ENCODE measurements at places on chromosomes 4 and X.

GRCh38 chrX:135512508-135513129 is 7.8 kb upstream of the INTS6L start:
- no peak for DNase-seq

DNA sequence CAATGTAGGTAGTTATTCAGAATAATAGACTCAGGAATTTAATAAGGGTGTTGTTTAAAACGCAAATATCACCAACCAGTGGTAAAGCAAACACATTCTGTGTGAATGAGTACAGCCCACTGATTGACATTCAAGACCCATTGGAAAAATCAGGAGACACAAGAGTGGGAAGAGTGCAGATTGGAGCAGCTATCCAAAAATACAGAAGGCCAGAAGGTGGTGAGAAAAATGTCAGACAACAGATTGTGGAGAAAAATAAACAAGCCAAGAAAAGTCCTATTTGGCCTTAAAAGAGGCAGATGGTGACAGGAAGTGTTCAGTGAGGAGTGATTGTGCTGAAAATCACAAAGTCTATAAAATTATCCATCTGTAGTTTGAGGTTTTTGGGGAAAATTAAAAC is 39.3 kb downstream of the CPE start:
- no peak for DNase-seq

GRCh38 chr4:16881151-16881884 is 17.1 kb downstream of the LDB2 start:
- no peak for DNase-seq

DNA sequence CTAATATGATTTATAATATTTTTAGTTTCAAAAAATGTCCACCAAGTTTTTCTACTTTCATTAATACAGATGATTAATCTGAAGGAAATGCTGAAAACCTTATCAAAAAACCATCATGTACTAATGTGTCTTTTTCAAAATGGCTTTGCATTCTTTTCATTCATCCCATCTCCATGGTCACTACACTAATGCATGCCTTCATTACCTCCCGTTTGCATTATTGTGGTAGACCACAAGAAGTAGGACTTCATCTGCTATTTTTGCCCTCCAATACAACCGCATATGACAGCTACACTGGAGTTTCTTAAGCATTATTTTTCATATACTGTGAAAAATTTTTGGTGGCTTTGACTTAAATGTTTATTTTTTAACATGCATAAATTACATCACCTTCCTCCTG is 37.9 kb upstream of the FSTL5 start:
- no peak for DNase-seq

DNA sequence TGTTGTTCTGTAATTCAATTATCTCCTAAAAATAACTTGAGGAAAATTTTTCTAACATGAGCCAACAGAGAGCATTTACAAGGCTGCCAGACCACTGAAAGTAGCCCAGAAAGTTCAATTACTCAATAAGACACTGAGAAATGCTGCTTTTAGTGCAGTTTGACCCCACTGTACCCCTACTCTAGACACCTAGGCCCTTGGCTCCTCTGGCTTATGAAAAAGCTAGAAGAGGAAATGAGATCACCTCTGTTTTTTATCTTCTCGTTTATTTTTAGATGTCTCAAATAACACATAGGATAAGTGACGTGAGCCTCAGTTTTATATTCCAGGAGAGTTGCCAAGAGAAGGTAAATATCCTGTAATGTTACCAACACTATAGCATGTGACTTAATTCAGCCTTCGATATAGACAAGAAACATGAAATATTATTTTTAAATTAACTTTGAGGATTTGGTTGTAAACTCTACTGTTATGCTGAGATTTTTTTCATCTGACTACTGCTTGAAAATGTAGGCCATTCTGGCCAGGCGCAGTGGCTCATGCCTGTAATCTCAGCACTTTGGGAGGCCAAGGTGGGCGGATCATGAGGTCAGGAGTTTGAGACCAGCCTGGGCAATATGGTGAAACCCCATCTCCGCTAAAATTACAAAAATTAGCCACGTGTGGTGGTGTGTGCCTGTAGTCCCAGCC is 24.4 kb downstream of the TNIP3 start:
- peak; percentile 32 for DNase-seq

GRCh38 chr4:107349732-107350131 is 313.6 kb upstream of the DKK2 start:
- DNase-seq: no peak

DNA sequence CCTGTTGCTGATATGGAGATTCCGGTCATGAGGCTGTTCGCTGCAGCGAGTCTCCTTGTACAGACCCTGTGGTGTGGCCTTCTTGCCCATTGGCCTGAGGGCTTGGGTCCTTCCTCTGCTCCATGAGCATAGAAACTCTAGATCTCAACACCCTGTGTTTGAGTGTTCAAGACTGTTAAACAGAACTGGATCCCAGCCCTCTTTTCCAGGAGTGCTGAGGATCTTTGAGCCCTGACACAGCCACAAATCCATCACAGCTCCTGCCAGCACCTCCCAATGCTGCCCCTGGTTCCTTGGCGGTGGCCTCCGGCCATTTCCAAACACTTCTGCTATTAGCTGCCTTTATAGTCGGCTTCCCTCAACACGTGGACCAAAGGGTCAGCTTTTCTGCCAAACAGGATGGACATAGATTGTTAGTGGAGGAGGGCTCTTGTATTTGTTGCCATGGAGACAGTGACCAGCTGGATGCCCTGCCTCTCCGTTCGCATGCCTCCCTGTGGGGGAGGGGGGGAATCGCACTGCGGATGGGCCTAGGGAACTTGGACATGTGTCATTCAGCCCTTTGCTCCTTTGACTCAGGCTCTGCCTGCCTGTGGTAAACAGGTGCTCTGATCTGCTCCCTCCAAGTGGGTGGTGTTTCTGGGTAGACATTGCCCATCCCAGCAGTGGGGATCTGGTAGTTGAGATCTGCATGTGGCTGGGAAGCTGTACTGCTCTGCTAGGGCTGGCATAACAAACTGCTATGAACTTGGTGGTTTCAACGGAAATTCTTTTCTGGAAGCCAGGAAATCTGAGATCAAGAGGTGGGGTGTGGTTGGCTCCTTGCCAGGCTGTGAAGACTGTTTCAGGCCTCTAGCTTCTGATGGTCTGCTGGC is 6.9 kb upstream of the WDR1 start:
- DNase-seq: no peak

DNA sequence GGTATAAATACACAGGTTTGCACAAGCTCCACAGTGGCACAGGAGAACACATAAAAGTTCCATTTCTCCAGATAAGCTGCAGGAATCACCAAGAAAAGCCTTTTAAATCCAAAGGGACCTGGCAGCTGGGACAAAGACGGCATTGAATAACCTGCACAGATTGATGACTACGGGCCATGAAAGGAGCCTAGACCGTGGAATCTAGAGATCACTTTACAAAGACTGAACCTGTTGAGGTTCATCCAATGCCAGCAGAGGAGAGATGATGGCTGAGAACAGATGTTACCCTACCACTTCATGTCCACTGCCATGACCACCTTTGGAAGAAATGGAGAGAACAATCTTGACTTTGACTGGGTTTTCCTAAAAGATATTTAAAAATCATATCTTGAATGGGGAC is 88.7 kb downstream of the PRSS12 start:
- DNase-seq: no peak

GRCh38 chrX:136658151-136658550 is 10.2 kb downstream of the CD40LG start:
- DNase-seq: no peak

- no peak for DNase-seq
Observed at GRCh38 chr4:2116687-2117400, 57.7 kb downstream of the NAT8L start.

DNA sequence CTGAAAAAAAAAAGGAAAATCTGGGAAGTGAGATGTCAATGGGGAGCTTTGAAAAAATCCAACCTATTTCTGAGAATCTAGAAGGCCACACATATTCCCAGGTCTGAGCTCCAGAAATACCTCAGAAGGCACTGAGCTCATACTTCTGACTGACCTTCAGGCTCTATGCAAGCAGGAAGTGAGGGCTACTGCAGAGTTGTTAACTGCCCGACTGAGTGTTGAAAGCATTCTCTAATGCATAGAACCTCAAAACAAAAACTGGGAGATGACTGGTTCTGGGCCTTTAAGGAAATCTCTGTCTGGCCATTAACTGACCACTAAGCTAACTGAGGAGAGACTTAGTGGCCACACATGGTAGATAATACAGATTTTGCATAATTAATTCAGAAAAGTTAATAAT is 7.6 kb upstream of the SPON2 start:
- no peak for DNase-seq

DNA sequence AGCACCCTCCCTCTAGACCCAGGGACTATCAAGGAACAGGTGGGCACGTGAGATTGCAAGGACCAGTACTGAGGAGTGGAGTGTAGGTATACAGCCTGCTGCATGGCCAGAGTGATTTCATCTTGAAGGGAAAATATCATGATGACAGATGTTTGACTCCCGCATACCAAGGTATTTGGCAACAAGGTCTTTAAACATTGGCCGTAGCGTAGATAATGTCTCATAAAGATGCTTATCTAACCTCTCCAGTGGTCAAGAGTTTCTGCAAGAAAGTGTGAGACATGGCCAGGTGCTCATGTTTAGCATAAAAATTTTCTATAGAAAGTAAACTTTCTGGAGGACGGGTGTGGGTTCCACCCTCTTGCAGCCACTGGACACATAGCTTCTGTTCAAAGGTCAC is 18.7 kb upstream of the ZNF630 start:
- DNase-seq: no peak

DNA sequence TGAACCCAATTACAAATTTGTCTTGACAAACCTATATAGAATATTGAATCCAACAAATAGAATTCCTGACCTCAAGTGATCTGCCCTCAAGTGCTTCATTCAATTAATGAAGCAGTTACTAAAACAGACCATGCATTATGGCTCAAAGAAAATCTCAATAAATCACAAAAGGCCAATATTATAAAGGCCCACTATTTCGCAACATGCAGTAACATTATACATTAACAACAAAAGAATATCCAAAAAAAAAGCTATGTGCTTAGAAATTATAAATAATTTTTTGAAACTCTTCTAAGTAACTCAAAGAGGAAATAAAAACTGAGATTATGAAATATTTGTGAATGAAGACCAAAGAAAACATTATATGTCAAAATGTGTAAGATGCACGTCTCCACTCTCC is 177.7 kb downstream of the ZNF674 start:
- no peak for DNase-seq
